AG08395 (cell line): ENCODE measurements at places on chromosomes 13 and 19.

DNA sequence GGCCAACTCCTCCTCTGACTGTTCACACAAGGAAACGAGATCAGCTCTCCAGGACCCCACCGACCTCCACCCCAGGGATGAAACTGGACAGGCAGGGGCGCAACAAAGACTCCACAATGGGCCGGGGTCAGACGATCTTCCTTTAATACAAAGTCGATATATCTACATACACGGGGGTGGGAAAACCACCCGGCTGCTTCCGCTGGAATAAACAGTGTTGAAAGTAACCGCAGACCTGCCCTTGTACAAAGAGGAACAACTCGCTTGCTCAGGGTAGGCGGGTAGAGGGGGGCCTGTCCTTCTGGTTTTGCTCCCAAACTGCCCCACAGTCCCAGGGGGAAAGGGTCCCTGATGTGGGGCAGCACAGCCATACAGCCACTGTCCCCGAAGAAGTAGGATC lies 135.2 kb downstream of the PTPRS start:
- DNase-seq, result no peak

DNA sequence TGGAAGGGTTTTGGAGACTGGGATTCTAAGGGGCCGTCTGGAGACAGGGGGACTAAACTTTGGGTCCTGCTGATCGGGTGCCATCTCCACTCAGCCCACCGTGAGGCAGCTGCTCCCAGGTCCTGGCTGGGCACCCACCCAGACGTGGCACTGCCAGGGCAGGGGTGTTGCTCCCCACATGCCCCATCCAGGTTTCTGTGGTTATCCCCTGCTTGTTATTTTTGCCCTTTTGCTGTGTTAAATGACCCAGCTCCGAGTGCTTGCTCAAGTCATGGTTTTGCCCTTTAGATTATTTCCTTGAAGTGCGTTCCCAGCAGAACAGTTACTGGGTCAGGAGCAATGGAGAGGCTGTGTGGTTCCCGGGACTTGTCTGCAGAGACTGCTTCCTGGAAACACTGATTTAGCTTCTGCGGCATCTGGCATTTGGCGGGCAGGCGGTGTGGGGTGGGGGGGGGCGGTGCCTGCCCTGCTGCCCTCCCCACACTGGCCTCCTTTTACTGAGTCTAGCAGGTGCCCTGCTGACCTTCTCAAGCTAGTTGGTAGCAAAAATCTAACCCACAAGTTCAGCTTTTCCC lies 1.9 kb downstream of the RAB11B start:
- DNase-seq, result no peak

DNA sequence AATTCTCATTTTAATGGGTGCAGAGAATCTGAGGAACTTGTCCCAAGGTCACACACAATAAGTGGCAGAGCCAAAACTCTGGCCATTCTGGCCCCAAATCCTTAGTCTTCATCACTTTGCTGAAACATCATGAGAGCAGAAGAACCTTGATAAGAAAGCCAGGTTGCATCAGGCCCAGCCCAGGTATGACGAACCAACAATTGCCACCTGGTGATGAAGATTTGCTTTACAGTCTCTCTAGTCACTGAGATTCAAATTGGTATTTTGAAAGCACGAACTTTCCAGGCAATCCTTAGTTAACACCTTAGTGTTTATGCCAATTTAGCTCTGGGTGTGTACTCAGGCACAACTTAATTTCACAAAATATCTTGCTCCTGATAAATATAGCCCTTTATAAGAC lies 502.7 kb upstream of the HTR2A start:
- DNase-seq, result no peak

- DNase-seq, result peak; percentile 83
These were observed 87.6 kb downstream of the CAB39L start for GRCh38 chr13:49356223-49356622.

GRCh38 chr13:30071969-30072817 lies 221.8 kb upstream of the UBL3 start:
- DNase-seq, result no peak

DNA sequence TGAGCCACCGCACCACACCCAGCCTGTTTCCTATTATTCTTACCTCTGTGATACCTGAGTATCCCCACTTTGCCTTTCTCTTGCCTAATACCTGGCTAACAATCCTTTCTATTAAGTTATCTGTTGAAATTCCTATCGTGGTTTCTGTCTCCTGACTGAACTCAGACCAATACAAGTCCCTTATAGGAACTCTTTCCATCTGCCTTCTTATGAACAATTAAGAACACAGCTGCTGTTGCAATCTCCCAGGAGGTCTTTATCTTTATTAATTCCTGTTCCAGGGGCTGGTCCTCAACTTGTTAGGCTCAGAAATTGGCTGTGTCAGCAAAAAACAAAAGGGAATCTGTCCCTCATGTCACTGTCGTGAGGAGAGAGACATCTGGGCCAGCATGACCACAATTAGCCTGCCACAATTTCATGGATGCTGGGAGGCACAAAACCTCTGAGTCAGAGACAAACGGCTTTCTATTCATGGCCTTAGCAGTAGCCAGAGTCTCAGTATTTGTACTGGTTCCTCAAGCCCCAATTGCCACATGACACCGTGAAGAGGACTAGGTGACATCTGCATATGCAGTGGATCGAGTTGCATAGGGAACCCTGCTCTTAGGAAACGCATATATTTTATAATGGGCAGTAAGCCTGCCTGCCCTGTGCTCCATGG lies 58.2 kb downstream of the NUFIP1 start:
- DNase-seq, result peak; percentile 49

- no peak for DNase-seq
These were observed 15.1 kb downstream of the PLK5 start for GRCh38 chr19:1538978-1539377.

- DNase-seq, result no peak
These were observed 83.7 kb downstream of the STK24 start for GRCh38 chr13:98493042-98493712.

GRCh38 chr13:28636677-28637317 lies 22.1 kb upstream of the POMP start:
- DNase-seq, result peak; percentile 65

DNA sequence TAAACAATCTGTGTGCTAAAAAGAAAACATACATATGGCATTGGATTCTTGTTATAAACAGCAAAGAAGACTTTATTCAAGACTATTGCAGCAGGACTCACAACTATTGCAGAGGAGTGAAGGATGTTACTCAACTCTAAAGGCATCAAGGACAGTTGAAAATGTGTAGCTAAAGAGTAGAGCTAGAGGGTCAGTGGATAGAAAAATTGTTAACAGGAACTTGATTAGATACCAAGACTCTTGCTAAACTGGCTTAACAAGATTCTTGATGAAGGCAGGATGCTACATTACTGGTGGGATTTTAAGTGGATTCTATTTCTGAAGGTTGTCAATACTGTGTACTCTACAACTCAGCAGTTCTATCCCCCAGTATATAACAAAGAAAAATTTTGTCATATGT lies 1183.3 kb downstream of the SLITRK1 start:
- no peak for DNase-seq

- no peak for DNase-seq
These were observed 42.5 kb downstream of the STARD13 start for GRCh38 chr13:33242984-33243617.

DNA sequence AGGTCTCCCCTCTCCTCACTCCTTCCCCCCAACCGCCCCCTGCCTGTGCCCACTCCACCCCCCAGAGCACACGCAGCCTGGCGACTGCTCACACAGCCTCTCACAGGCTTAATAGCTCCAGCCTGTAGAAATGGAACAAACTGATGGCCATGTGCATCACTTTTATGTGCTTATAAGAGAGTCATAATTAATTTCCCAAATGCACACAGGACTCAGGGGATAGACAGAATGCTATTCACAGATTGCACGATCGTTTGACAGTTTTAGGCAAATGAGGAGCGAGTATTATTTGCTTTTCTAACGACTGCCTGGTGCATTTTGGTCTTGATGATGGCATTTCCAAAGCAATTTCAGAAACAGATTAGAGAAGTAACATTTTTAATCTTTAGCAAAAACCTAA lies 97.7 kb upstream of the VSTM2B start:
- no peak for DNase-seq

GRCh38 chr13:95100525-95101433 lies 200.5 kb downstream of the ABCC4 start:
- peak; percentile 20 for DNase-seq

- no peak for DNase-seq
These were observed 400.8 kb upstream of the ATXN8OS start for GRCh38 chr13:69706807-69707206.

GRCh38 chr13:50934735-50935435 lies 25.3 kb downstream of the RNASEH2B start:
- DNase-seq, result no peak

DNA sequence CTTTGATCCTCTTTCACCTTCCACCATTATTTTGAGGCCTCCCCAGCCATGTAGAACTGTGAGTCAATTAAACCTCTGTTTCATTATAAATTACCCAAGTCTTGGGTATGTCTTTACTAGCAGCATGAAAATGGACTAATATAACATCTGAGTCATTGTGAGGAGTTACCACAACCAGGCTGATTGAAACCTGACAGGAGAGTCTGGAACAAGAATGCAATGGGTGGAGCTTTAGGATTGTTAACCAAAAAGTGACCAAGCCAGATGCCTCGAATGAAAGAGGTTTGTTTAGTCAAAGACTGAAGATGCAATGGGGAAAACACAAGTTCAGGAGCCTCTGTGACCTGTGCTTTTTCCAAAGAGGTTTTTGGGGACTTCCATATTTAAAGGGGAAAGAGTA lies 659.0 kb downstream of the SLITRK6 start:
- no peak for DNase-seq

DNA sequence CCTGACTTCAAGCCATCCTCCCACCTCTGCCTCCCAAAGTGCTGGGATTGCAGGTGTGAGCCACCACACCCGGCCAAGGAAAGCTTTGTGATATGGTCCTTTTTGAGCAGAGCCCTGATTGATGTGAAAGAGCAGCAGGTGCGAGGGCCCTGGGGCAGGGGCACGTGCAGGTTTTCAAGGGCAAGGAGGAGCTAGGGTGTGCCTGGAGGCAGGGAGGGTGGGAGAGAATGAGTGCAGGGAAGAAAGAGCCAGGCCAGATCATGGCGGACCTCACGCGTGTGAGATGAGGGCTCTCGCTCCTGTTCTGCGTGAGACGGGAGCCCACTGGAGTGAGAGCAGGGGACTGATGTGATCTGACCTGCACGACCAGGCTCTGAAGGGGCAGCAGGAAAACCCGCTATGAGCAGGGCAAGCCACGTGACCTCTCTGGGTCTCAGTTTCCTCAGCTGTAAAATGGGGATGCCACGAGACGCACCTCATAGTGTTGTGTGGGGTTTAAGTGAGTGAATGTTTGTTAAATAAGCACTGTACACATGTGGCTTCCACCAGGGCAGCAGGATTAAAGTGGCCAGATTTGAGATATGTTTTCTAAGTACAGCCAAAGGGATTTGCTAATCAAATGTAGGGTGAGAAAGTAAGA lies 25.8 kb downstream of the FAAP24 start:
- no peak for DNase-seq

GRCh38 chr13:55439450-55439849 lies 1701.3 kb upstream of the PRR20A start:
- no peak for DNase-seq

- DNase-seq, result no peak
These were observed 543.0 kb downstream of the GPC6 start for GRCh38 chr13:93769607-93770006.

- DNase-seq, result no peak
These were observed 1191.4 kb downstream of the UQCRFS1 start for GRCh38 chr19:28021259-28022185.

GRCh38 chr19:18280247-18281081 lies 958 bp downstream of the JUND start:
- peak; percentile 80 for DNase-seq

GRCh38 chr19:1090731-1091543 lies 4.2 kb downstream of the POLR2E start:
- no peak for DNase-seq

DNA sequence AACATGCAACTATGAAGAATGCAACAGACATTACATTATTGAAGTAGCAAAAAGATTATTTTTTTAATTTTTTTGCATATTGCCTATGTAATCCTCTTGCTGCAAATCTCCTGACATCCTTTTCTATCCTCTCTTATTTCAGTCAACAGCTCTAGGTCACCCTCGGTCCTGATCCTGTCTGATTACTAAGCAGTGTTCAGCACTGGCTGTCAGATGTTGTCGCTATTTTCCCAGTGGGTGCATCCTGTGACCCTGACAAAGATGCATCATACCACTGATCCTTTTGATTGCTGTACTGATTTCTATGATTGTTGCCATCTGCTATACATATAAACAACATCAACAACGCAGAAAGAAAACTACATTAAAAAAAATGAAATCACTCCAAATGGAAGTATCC lies 443.7 kb upstream of the PRR20A start:
- no peak for DNase-seq

DNA sequence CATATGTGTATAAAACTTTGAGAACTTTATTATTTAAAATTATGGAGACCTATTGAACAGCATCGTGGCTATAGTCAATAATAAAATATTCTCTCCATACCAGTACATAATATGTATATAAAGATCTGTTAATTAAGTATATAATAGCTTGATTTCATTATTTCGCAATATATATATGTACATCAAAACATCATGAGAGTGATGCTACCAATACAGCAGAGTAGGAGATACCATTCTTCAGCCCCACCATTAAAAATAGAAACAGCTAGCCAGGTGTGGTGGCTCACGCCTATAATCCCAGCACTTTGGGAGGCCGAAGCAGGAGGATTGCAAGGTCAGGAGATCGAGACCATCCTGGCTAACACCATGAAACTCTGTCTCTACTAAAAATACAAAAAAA lies 1755.3 kb upstream of the SPRY2 start:
- no peak for DNase-seq

DNA sequence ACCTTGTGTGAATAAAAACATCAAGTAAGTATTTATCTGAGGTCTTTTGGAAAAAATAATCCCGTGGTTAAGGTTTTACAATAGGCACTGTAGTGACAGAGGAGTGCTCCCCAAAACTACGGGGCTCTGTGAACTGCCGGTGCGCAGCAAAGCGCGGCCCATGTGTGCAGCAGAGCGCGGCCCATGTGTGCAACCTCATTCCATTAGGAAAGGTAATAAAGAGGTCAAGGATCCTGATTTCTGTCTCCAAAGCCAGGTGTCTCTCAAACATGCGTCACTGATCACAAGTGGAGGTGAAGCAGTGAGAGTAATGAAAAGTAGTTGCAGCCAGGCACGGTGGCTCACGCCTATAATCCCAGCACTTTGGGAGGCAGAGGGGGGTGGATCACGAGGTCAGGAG lies 58.7 kb downstream of the MRPL57 start:
- no peak for DNase-seq

GRCh38 chr13:103272770-103273169 lies 206.6 kb upstream of the SLC10A2 start:
- DNase-seq, result no peak

DNA sequence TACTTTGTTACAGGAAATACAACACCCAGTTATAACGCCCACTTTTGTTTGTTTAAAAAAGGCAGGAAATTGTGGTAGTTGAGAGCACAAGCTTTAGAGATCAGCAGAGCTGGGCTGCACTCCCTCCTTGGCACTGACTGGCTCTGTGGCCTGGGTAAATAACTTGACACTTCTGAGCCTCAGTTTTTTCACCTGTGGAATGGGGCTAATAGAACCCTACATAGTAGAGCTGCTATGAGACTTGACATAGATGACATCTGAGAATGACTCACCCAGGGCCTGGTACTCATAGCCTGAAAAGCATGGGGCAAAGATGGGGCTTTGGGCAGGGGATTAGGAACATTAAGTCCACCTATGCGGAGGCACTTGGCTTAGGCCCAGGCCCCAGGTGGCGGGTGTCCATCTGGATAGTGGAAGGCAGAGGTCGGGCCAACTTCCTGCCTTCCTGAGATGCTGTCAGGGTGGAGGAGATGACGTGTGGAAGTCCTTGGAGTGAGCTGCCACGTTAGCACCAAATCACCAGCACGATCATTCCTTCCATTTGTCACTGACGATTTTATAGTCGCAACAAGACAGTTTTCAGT lies 159.1 kb downstream of the KATNAL1 start:
- no peak for DNase-seq
